Frontal cortex (tissue), 4 donors: ENCODE measurements at places on chromosomes 2 and 18.

DNA sequence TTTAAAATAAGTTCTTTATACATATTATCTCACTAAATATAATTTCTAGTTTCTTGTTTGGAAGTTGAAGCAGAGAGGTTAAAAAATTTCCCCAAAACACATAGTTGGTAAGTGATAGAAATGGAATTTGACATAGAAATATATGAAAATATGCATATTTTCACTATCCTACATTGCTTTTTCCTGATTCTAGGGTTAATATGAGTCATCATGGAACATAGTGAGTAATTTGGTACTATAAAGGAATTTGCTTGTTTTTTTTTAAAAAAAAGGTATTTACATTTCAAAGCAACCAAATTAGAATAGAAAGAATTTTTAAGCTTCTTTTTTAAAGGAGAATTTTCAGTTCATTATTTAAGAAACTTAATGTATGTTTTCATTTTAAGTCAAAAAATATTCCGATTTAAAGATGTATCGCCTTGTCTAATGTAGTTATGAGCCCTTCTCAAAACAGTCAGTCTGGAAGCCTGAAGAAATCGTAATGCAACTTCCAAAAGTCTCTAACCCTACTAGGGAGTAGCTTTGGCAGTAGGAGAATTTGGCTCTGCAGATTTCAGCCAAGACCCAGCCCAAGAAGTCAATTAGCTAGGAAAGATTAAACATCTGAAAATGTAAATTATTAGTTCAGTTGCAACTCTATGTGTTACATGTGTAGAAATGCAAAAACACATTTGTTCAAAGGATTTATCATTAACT is 147.3 kb downstream of the RDH14 start:
- no peak for DNase-seq

DNA sequence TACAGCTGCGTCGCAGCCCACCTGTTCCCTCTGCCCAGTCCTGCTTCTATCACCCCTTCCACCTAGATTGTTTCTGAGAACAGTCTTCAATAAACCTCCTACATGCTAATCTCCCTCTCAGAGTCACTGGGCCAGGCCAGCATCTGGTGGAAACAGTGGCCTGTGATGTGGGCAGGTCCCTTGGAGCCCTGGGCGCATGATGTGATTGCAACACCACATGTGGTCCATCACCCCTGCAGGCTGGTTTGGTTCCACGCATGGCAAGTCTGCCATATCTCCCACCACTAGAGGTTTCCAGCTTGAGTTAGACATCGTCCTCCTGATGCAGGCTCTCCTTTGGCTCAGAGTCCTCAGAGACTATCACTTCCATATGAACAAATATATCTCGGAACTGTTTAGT is 83.5 kb downstream of the PRKCE start:
- no peak for DNase-seq

DNA sequence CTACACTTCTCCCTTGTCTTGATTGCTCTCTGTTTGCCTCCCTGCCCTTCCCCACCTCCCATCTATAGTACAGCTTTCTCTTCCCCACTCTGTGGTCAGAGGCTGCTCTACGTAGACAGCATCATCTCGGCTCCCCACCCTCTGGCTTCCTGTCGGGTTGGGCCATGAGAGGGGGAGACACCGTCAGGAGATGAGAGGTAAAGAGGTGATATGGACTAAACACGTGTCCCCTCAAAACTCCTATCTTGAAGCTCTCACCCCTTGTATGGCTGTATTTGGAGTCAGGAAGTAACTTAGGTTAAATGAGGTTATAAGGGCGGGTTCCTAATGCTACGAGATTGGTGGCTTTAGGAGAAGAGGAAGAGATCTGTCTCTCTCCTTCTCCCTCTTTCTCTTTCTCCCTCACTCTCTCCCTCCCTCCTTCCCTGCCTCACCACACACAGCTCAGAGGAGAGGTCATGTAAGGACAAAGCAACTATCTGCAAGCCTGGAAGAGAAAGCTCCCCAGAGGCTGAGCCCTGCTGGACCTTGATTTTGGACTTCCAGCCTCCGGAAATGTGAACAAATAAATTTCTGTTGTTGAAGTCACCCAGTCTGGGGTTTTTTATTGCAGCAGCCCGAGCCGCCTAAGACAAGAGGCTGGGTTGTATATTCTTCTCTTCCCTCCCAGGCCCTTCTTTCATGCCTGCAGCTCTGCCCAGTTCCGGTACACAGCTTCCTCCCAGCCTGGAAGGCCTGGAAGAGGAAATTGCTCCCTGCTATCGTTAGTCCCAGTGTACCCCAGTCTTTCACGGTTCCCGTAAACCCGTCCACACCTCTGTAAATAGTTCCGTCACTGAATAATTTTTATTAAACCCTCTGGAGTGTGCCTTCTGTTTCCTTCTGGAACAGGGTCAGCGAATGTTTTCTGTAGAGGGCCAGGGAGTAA is 138.0 kb downstream of the AKAIN1 start:
- DNase-seq: no peak

GRCh38 chr2:105977212-105977611 is 216.9 kb downstream of the UXS1 start:
- DNase-seq: no peak

- no peak for DNase-seq
These were observed at the start of gene GPR35 for GRCh38 chr2:240624950-240625621. TSS of gene GPR35 (plus strand) at chr2:240625480. CDS start at chr2:240629953, 4,473 bp downstream.

DNA sequence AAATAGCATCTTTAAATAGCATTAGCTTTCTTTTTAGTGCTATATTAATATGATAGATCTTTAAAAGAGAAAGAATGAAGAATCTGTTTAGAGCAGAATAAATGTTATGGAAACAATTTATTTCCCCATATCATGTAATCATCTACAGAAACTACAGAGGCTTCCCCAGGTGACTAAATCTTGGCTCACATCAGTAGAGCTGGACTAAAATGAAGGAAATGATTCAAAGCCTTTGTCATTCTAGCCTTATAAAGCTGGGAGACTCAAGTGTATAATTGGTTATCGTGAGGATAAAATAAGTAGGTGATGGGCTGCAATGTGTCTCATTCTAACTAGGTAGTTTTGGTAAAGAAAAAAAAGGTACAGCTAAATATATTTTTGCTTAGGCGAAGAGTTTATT is 83.2 kb upstream of the UNC80 start:
- no peak for DNase-seq

GRCh38 chr2:193349642-193350041 is 1154.9 kb upstream of the TMEFF2 start:
- DNase-seq: no peak

- DNase-seq: no peak
These were observed 181.4 kb downstream of the MYO5B start for GRCh38 chr18:50013363-50014138.

GRCh38 chr2:138712212-138712979 is 67.8 kb downstream of the NXPH2 start:
- no peak for DNase-seq

GRCh38 chr2:151713291-151713903 is 20.9 kb downstream of the NEB start:
- DNase-seq: no peak

GRCh38 chr18:37584217-37584616 is 18.6 kb upstream of the CELF4 start:
- DNase-seq: no peak

GRCh38 chr2:144552821-144553220 is 32.9 kb upstream of the ZEB2 start:
- no peak for DNase-seq

DNA sequence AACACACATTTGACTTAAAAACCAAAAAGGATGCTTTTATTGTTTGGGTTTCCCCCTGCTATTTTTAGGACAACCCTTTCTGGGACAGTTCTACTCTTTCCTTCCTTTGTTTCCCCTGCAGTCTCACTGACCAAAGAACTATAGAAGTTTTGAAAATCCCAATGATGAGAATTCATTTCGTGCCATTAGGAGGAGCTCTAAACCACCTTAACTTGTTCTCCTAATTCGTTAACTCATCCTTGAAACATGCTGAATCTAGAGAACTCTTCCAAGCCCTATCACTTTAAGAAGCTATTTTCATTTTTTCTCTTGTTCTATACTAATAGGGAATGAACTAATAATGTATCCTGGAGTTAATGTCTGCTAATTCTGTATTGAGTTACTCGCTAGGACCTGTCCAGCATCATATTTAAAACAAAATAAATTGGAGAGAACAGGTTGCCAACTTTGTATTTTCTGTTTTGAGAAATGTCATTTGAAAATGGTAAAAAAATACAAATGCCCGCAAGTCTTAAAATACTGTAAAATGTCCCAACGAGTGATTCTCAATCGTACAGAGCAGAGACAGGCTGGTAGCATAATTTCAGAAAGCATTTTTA is 62.9 kb downstream of the AFTPH start:
- DNase-seq: peak; percentile 44

DNA sequence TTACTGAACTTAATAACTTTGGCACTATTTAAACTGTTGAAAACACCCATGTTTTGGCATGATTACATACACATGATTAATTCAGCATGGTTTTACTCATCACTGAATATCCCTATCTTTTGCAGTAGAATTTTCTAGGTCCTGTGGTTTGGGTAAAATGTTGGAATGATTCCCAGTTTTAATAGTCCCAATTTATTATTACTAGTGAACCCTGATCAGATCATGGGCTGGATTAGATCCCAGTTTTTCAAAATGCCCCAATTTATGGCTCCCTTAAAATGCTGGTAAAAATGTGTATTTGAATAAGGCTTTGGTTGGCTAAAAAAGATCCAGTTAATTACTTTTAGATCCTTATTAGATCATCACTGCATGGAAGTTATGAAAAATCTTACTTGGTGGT is 273.6 kb upstream of the NRP2 start:
- DNase-seq: no peak

- no peak for DNase-seq
These were observed 21.7 kb downstream of the SLC39A6 start for GRCh38 chr18:36107477-36107876.

DNA sequence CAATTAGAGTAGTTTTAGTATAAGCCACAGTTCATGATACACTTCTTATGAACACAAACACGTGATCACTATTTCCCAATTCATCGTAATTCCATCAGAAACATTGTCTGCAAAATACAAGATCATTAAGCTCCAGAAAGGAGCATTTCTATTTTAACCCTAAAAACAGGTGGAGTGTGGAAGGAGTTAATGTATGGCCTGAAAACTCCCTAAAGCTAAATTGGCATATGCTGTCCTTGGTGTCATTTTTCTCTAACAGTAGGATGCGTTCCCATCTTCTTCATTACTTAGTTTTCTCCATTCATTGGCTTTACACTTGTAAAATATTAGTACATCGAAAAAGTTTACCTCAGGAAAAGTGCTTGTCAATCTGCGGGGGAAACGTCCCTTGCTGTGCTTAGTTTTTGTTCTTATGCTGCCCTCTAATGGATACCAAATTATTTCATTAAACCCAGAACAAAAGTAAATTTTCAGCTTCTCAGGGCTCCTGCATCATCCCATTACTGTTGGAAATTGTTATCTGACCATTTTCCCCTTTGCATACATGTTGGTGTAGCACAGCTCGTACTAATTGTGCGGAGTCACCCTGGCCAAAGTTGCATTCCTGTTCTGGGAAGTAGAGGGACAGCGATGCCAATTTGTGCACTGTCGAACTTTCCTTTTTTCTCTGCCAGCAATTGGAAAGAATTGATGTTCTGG is 153.4 kb downstream of the GPD2 start:
- peak; percentile 7 for DNase-seq

DNA sequence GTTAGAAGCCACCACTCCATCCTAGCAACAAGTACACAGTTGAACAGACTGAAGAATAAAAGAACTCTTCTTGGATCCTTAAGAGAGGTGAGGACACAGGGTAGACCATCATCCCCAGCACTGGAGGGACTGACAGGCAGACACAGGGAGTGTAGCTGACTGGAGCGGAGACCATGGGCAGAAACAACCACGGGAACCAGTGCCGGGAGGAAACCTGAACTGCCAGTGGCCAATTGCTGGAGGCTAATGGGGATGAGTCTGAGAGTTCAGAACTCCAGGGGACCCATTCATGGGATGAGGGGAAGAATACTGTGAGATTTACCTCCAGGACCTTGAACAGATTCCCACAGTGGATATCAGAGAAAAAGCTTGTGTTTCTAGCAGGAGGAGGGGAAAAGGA is 76.8 kb downstream of the HS6ST1 start:
- DNase-seq: no peak

- no peak for DNase-seq
These were observed 176.4 kb downstream of the ANKRD44 start for GRCh38 chr2:197134206-197134605.

- DNase-seq: no peak
These were observed 35.5 kb upstream of the HS6ST1 start for GRCh38 chr2:128354161-128354560.

DNA sequence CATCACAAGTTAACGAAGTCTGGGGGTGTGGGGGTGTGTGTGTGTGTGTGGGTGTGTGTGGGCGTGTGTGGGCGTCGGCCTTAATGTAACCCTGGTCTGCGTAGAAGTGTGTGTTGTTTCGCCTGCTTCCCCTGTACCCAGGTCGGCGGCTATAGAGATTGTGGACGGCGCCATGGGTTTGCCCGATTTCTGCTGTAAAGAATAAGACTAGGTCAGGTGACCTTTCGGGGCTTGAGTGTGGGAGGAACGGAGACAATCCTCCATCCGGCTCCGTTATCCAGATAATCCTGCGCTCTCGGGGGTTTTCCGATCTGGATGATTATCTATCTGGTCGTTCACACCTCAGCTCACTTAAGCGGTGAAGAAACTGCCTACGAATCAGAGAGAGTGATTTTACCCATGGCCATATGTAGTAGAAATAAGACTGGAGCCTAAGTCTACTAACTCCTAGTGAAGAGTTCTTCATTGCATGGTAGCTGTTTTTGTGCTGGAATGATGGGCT is 543 bp downstream of the HADHB start:
- no peak for DNase-seq

DNA sequence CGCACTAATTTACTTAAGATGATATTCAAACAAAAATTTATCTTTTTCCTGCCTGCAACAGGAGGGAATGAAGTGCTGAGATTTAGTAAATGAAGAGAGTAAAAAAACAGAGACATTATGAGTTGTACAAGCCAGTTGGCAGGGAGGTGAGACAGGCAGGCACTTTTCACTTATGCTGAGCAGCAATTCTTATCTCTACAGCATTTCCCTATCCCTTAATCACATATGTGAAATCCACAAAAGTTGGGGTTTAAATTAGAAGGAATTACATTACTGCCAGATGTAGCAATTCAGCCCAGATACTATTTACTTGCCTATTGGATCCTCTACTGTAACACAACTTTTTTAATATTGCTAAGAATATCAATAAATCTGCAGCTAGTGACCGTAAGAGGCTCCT is 314.2 kb upstream of the LRP1B start:
- no peak for DNase-seq

DNA sequence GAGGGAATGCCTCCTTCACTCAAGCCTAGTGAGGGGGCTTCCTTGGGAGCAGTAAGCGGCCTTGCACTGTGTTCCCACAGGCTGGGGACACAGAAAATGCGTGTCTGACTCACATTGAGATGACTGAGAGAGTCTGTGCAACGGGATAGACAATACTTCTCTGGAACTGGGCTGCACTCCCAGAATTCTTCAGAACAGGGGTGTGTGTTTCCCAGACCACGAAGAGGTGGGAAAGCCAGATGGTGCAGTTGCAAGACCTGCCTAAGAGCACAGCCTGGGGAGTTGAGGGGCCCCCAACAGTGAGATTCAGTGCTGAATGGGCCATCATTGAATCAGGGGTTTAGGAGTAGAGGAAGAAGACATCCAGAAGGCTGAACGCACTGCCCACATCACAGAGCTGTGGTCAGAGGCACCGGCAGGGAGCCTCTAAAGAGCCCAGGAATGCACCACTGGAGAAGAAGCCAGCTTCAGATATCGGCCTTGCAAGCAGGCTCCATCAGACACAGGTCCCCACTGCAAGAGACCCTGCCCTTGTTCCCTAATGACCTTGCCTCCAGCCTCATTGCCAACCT is 36.6 kb upstream of the MRPL19 start:
- no peak for DNase-seq
